COLO829 (cell line): ENCODE measurements at places on chromosomes 1 and 21.

DNA sequence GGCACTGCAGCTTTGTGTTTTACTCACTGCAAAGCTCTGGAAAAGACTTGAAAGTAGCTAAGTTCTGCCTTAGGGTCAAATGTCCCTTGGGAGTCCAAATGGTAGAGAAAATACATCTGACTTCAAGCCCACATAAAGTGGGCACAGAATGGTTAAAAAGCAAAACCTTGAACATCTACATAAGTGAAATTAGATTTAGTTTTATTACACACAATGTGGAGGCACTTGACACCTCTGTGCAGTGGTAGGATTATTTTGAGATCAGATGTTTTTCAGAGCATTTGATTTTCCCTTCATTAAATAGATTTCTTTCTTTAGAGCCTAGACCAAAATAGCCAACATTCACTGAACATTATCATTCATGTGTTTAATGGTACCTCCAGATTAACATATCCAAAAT lies 11.2 kb upstream of the FCRL3 start:
- DNase-seq: no peak

DNA sequence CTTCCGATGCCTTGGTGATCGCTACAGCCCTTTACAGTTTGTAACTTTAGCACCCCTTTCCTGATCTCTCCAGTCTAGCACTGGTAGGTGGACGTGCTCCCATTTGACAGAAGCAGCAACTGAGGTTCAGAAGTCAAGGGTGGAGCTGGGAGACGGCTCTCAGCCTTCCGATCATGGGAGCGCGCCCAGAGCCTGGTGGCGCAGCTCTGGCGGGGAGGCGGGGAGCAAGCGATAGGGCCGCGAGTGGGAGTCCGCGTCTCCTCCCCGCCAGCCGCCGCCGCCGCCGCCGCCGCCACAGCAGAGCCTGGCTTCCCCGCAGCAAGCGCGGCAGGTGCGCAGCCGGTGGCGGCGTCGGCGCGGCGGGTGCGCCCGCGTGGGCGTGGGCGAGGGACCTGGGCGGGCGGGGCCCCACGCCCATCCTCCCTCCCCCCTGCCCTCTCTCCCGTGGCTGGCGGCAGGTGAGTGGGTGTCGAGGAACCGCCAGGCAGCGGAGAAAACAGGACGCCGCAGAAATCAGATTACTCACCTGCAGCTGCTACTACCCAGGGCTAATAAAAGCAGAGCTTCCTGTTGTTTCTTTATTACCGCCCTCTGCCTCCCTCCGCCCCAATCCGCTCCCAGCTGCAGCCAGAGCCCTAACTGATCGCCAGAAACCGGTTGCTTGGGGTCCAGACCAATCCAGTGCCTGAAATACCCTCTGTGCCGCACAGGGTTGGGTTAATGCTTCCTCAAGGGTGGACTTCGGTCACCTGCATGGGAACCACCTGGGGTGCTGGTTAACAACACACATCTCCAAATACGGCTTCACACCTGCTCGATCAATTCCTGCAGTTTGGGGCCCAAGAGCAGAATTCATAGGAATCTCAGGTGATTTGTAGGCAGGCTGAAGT lies 60.2 kb upstream of the ID3 start:
- no peak for DNase-seq

- DNase-seq: no peak
These were observed 17.5 kb upstream of the ZFP69B start for GRCh38 chr1:40432644-40433390.

- DNase-seq: no peak
These were observed 1.1 kb upstream of the CSF1 start for GRCh38 chr1:109909561-109909960.

- no peak for DNase-seq
These were observed 78.4 kb downstream of the RGS21 start for GRCh38 chr1:192395211-192395610.

- no peak for DNase-seq
These were observed 20.8 kb upstream of the LAPTM5 start for GRCh38 chr1:30778154-30778978.

DNA sequence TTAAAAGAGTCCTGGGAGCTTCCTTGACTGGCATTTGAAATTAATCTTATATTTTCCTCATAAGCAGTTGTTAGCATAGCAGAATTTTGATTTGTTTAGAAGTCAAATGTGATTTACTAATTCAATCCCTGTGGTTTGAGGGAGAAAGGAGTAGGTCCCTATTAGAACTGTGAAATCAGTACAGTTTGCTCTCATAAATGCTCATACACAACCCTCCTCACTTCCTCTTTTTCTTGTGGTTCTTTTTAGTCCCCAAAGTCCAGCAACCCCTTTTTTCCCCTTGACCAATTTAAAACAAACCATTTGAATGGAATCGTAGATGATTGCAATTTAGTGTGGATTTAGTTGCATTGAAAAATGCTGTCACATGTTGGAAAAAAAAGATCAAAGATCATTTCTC lies 9.2 kb upstream of the IFI44 start:
- no peak for DNase-seq

DNA sequence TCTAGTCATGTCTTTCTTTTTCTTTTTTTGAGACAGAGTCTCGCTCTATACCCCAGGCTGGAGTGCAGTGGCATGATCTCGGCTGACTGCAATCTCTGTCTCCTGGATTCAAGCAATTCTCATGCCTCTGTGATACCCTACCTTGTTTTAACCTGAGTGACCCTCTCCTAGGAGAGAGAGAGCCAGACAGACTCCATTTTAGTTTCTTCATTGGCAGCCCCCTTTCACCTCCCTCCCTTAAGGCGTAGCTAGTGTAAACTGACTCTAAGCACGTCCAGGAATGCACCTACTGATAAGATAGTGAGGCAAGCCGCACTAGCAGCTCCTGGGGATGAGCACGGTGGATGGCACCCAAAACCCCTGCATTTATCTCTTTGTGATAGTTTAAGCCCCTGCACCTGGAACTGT lies 5.2 kb upstream of the PKNOX1 start:
- DNase-seq: no peak

DNA sequence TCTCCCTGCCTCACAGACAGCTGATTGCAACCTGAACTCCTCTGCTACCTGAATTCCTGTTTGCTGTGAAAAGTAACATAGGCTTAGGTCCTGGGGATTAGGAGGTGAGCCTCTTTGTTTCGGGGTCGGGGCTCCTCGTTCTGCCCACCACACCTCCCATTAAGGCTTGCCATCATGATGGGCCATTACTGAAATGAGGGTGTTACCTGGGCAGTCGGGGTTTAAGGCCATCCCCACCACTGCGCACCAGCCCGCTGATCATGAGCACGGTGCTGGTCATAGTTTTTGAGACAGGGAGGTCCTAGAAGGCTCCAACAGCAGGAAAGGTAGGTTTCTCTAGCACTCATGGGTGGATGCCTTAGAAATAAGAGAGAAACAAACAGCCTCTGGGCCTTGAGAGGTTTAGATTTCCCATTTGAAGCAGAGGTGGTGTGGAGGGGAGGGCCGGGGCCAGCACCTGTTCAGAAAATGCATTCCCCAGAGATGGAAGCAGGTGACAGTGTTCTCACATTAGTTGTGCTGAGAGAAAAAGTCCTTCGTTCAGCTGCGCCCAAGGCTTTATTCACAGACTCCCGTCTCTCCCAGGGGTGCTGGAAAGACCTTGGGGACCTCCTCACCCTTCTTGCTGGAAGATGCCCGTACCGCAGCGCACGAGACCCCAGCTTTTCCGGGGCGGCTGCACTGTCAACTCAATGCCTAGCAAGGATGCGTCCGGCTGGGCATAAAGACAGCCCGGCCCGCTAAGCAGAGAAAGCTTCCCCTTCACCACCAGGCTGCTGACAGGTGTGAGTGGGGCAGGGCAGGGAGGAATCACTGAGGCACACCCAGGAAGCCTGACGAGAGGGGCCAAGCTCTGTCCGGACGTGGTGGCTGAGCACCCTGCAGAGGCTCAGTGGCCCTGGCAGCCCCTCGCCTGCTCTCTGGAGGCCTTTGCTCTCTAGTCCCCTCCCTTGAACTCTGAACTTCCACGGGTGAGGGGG lies 125.5 kb downstream of the PGBD5 start:
- DNase-seq: no peak

GRCh38 chr1:166064313-166064926 lies 102.4 kb downstream of the FAM78B start:
- no peak for DNase-seq

DNA sequence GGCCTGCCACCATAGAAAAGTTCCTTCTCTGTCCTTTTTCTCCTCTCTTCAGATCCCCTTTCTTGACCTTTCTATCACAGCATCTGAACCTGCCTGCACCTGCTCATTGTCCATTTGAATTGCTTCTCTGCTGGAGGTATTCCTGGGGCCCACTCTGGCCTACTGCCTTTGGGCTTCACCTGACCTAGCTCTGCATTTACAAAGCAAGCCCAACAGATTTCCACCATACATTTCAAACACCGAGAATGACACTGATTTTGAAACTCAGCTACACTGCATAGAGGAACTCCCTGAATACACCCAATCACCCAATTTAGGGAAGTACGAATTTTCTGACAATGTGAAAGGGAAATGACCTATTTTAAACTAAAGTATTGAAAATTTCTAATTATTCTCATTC lies 284.5 kb upstream of the USP25 start:
- no peak for DNase-seq

- no peak for DNase-seq
These were observed 235.2 kb downstream of the TRABD2B start for GRCh38 chr1:47761974-47762373.

- DNase-seq: no peak
These were observed 126.3 kb downstream of the PTPN14 start for GRCh38 chr1:214425101-214425500.
